CD8-positive, alpha-beta T cell (primary cell): ENCODE measurements at places on chromosomes 13 and 19.

- DNase-seq, result no peak
Measured at GRCh38 chr13:40311356-40312101, 354.9 kb downstream of the FOXO1 start.

- no peak for DNase-seq
Measured at GRCh38 chr19:35310811-35311465, 18.0 kb upstream of the CD22 start.

- no peak for DNase-seq
Measured at GRCh38 chr13:102311901-102312300, 89.9 kb downstream of the FGF14 start.

DNA sequence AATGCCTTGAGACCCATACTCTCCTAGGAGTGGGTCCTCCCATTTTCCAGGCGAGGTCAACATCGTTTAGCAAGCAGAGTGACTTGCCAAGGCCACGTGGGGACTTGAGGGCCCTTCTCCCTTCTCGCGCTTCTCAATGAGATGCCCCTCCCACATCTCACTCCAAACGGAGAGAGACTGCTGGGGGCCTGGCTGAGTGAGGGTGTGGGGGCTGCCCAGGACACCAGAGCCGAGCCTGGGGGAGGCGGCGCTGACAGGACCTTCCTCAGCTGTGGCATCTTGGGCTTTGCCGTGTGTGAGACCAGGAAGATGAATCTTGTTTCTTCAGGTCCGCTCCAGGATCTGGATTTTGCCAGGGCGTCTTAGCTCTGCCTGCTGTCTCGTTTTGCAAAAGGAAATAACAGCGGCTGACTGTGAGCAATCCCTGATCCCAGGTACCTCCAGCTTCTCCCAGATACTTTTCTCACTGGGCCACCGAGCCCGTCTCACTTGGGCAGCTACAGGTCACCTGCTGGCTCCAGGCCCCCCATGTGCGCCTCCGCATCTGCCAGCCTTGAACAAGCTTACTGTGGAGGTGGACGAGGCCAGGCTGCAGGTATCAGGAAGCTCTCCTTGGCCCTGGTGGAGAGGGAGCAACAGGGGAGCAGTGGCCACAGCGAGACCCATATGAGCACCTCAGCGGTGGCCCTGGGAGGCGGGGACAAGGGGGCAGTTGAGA, 6.0 kb downstream of the COX6B2 start:
- no peak for DNase-seq

DNA sequence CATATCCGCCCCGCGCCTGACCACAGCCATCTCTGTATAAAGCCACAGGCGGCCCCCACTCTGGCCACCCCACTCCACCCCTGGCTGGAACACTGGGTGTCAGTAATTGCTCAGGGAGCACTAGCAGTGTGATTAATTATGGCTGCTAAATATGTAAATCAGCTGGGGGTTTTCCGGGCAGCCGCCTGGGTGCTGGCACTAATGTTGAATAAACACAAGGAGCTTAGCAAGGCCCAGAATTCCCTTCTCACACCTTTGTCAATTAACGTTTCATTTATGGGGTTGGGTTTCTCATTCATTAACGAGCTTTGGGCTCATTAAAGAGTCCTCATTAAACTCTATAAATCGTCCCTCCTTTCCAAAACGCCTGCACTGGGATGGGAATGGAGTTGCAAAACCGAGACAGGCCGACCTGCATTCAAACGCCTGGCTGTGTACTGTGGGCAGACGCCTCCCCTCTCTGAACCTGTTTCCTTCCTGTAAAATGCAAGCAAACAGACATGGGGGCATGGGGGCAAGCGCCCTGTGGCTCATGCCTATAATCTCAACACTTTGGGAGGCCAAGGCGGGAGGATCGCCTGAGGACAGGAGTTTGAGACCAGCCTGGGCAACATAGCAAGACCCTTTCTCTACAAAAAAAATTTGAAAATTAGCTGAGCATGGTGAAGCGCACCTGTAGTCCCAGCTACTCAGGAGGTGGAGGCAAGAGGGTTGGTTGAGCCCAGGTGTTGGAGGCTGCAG, 17.7 kb upstream of the OLFM2 start:
- DNase-seq, result no peak

GRCh38 chr13:23743278-23744076, 145.7 kb downstream of the MIPEP start:
- no peak for DNase-seq

- DNase-seq, result no peak
Measured at GRCh38 chr13:44519642-44520041, 56.5 kb downstream of the TSC22D1 start.

GRCh38 chr13:108439556-108439955, 170.0 kb downstream of the TNFSF13B start:
- DNase-seq, result no peak

- no peak for DNase-seq
Measured at GRCh38 chr13:105611424-105611823, 924.0 kb downstream of the EFNB2 start.

DNA sequence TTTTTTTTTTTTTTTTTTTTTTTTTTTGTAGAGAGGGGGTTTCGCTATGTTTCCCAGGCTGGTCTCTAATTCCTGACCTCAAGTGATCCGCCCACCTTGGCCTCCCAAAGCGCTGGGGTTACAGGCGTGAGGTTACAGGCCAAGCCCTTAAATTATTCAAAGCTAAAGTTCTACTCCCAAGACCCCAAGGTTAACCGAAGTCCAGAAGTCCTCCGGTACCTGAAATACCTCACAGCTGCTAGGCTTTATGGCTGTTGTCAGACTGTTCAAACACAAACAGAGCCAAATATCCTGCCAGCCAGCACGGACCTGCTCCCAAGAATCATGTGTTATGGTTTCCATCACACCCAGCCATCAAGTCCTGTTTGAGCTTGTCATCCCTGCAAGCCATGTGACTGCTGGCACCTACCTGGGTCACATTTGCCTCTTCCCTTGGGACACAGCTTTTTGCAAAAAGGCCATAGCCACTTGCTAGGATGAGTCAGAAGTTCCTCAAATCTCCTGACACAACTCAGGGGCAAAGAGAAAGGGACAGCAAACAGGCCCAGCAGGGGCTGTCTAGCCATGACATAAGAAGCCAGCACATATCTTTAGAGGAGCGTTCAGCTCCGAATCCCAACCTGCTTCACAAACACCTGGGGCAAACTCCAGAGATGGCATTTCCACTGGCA, 129.9 kb downstream of the FOXO1 start:
- DNase-seq, result no peak

DNA sequence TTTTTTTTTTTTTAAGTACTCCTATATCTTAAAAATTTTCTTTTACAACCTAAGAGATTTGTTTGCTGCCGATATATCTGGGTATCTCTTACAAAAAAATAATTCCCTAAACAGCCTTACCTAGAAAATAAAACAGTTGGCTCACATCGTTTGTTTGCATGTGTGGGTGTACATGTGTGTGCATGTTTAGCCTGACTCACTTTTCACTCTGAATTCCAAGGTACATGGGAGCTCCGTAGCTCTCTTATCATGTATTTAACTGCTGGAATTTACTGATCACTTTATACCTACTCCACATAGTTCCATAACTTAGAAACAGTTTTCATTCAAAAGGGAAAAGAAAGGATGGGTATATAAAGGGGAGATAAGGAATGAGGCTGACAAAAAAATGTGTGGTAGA, 616.5 kb downstream of the GPC6 start:
- no peak for DNase-seq

- no peak for DNase-seq
Measured at GRCh38 chr13:100212904-100213553, 124.1 kb downstream of the PCCA start.

GRCh38 chr19:10670182-10670581, 16.0 kb downstream of the ILF3 start:
- no peak for DNase-seq

- no peak for DNase-seq
Measured at GRCh38 chr19:37931881-37932655, 25.1 kb downstream of the SIPA1L3 start.

- DNase-seq, result no peak
Measured at GRCh38 chr13:25682276-25682675, 310.5 kb downstream of the ATP8A2 start.

- no peak for DNase-seq
Measured at GRCh38 chr19:44947041-44947581, 1.3 kb downstream of the APOC2 start.
